NCI-H1417 treated with DMSO at 0.1 percent for 48 hours (cell line): ENCODE measurements at places on chromosomes 1 and 21.
A peak's percentile ranks its signal among the peaks of the same experiment; 100 is the strongest.

- no peak for DNase-seq
Measured at GRCh38 chr21:34582506-34583150, 32.3 kb downstream of the RCAN1 start.

- no peak for DNase-seq
Measured at GRCh38 chr1:61432616-61433388, 292.1 kb downstream of the TM2D1 start.

DNA sequence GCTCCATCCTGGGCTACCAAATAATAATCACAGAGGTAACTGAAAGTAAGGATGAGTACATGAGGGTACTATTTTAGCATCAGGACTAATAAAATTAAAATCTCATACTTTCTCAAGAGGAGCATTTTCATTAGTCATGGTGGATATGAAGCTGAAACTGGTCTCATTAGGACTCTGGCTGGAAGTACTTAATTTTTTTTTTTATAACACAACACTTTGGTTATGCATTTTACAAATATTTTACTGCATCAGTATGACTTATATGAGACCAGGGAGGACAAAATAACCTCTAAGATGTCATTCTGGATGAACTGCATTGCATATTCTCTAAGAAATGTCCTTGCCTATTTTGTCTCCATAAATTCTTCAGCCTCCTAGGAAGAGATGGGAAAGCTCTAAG is 290.9 kb downstream of the HLX start:
- DNase-seq, result no peak

DNA sequence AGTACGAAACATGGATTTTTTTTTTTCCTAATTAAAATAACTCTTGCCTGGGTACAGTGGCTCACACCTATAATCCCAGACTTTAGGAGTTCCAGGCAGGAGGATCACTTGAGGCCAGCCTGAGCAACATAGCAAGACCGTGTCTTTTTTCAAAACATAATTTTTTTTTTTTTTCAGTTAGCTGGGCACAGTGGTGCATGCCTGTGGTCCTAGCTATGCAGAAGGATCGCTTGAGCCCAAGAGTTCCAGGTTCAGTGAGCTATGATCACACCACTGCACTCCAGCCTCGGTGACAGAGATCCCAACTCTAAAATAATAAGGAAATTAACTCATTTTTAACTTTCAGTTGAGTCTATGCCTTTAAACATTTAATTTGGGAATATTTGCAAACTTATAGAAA is 170.1 kb downstream of the NEK7 start:
- no peak for DNase-seq

GRCh38 chr1:90959352-90960206 is 62.3 kb downstream of the ZNF644 start:
- no peak for DNase-seq

DNA sequence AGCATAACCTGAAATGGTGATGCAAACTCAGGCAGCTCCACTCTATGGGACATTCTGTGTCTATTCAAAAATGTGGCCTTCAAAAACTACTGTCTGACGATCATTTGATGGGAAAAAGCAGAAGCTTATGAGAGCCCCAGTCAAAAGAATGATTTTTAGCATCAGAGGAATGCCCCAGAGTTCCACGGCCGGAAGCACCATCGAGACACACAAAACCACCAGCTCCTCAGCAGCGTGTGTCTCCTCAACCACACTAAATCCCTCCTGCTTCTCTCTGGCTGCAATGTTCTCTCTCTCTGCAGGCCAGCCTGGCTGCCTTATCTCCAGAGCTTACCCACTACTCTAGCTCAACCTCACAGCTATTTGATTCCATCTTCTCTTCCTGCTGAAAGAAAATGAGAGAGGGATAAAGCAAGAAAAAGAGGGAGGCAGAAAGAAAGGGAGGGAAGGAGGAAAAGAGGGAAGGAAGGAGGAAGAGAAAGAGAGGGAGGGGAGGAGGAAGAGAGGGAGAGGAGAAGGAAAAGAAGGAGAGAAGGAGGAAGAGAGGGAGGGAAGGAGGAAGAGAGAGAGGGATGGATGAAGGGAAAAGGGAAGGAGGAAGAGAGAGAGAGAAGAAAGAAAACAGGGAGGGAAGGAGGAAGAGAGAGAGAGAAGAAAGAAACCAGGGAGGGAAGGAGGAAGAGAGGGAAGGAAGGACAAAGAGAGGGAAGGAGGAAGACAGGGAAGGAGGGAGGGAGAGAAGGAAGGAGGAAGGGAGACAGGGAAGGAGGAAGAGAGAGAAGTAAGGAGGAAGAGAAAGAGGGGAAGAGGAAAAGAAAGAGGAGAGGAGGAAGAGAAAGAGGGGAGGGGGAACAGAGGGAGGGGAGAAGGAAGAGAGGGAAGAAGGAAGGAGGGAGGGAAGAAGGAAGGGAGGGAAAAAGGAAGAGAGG is 33.5 kb upstream of the LAPTM5 start:
- no peak for DNase-seq

- no peak for DNase-seq
Measured at GRCh38 chr1:193066606-193067005, 7.2 kb downstream of the RO60 start.

- DNase-seq, result no peak
Measured at GRCh38 chr1:198671136-198671535, 32.3 kb downstream of the PTPRC start.

- no peak for DNase-seq
Measured at GRCh38 chr1:196380316-196380715, 227.9 kb downstream of the KCNT2 start.

- DNase-seq, result no peak
Measured at GRCh38 chr21:40631211-40631610, 215.7 kb downstream of the DSCAM start.

GRCh38 chr1:159821171-159821867 is 5.4 kb upstream of the SLAMF8 start:
- no peak for DNase-seq

DNA sequence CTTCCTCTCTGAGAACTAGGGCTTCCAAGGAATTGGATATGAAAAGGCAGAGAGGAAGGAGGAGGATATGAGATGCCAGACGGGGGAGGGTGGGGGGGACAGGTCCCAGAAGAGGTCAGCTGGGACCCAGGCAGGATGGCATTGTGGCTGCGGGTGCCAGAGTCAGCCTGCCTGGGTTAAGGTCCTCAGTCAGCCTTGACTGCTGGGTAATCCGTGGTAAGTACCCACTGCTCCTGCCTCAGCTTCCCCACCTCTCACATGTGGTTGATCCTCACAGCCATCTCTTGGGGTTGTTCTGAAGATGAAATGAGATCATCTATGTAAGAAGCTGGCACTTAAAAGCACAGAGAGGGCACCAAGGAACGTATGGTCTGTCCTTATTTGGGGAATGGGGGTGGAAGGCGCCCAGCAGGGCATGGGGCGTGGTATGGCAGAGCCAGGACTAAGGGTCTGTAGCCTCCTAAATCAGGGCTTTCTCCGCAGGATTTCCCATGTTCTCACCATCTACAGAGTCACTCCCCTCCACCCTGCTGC is 23.8 kb downstream of the ELF3 start:
- no peak for DNase-seq

GRCh38 chr1:13801232-13801631 is 101.2 kb downstream of the PRDM2 start:
- no peak for DNase-seq

- no peak for DNase-seq
Measured at GRCh38 chr1:35847935-35848565, 35.0 kb upstream of the AGO1 start.

DNA sequence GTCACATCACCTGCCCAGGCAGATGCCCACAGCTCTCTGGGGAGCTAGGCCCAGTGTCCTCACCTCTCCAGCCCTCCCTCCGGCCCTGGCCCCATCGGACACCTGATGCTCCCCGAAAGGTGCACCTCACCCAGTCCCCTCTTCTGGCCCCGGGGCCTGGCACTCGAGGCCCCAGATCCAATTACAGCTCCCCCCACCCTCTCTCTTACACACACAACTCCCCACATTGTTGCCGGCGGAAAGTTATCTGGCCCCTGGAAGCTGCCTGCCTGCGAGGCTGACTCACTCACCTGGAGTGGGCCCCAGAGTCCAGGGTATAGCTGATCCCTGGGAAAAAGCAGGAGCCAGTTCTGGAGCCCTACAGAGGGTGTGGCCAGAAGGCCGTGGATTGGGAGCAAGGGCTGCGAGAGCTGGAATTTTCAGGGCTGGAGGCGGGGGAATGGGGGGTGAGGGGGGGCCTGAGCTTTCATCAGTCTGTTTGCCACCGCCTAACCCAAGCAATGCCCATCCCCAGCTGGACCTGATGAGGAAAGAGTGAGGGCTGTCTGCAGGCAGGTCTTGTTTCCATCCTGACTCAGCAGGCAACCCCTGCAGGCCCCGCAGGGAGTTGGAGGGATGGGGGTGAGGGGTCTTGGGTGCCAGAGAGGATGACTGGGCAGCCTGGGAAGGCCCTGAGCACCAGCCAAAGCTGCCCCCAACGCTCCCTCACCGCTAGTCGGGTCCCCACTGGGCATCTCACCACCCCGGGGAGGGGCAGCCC is 948 bp downstream of the FBXO2 start:
- DNase-seq, result no peak

- no peak for DNase-seq
Measured at GRCh38 chr1:32062867-32063230, 9.9 kb upstream of the TMEM39B start.

- DNase-seq, result no peak
Measured at GRCh38 chr1:30295266-30295665, 428.1 kb downstream of the MATN1 start.

GRCh38 chr1:110636149-110636935 is 30.2 kb upstream of the KCNA2 start:
- no peak for DNase-seq

GRCh38 chr1:207069061-207069460 is 16.0 kb downstream of the PFKFB2 start:
- no peak for DNase-seq

GRCh38 chr1:239125893-239126292 is 260.5 kb upstream of the CHRM3 start:
- no peak for DNase-seq

DNA sequence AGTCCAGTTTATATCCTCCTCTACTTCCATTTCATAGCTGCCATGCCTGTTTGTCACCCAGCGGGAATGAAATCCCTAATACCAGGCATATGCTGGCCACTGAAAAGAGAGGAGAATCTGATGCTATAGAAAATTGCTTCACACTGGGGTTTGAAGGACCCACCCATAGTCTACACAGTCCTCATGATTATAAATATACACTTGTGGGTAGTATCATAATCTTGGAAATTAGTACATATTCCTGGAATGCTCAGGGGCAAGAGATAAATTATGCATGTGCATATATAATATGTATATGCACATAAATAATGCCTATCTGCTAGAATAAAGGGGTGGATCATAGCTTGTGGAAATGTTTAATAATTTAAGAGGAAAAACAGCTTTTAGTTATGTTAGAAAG is 105.8 kb downstream of the PRRX1 start:
- no peak for DNase-seq

DNA sequence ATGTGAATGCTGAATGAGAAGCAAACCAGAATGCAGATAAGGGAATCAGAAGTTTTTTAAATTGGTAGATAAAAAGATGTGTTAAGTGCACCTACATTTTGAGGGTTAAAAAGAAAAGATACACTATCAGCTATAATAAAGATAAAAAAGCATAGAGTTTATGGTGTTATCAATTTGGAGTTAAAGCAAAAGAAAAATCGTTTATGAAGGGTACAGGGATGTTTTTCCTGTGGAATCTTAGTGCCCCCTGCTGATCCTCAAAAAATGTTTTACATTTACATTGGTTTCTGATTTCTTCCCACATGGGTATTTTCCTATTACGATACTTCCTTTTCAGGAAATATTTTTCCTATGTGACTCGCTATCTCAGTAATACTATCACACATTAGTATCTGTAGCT is 293.5 kb downstream of the MRPL39 start:
- DNase-seq, result peak; percentile 40

DNA sequence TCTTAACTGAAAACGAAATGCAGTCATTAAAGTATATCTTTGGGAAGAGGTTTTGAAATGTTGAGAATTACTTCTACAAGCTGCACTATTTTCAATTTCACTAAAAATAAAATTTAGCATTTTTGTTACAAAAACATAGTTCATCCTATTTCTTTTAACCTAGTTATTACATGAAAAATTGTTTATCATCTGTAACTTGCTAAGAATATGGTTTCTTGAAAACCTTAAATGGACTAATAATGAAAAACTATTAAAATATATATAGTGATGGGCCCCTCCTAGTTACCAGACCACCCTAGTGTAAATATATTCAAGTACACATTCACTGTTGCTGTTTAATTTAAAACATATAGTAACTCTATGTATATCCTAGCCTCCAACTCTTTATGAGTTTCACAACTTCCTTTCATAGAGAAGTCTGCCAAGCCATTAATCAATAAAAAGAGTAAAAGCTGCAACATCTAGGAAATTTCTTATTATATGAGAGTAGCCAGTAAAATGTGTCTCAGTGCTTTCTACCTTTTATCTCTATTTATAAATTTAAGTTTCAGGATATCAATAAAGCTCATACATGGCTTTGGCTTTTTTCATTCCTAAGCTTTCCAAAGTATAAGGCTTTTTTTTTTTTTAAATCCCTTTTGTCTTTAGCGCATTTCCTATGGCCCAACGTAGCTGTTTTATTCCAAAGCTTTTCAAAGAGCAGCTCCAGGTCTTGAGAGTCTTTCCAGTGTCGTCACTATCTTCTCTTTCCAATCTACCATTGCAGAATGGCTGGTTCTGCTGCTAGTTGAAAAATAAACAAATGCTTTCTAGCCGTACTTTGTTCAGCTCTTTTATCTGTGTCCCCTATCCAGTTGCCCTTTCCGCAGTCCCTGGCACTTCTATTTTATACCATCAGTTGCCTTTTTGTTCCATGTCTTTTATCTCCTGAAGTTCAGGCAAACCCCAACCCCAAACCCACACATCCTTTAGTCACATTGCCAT is 6.5 kb downstream of the IRF2BP2 start:
- DNase-seq, result no peak

DNA sequence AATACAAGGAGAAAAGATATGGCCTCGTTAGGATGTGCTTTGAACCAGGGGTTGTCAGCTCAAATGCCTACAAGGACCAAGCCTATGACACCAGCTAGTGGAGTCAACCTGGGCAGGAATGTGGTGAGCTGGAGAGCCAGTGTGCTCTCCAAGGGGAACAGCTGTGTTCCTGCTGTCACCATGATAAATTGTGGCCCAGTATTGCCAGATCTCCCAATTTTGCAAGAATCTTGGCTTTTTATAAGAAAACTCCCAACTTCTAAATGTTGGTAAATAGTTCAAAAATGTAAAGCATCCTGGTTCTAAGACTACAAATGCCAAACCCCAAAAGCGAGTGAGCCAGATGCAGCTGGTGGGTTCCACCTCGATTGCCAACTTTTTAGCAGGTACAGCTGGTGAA is 391.1 kb downstream of the PLPP3 start:
- DNase-seq, result no peak

GRCh38 chr1:170426596-170426995 is 105.4 kb upstream of the GORAB start:
- no peak for DNase-seq

GRCh38 chr1:173414136-173414535 is 63.0 kb upstream of the PRDX6 start:
- DNase-seq, result no peak
